CD4-positive, alpha-beta T cell treated with Interleukin-1 beta for 1 hour (primary cell): ENCODE measurements at places on chromosomes 4 and X.

- DNase-seq = no peak
Observed at GRCh38 chr4:106495476-106495875, 126.9 kb upstream of the GIMD1 start.

GRCh38 chrX:24264383-24264782, 49.5 kb downstream of the SUPT20HL2 start:
- no peak for DNase-seq

GRCh38 chrX:2137882-2138281, 362.9 kb downstream of the DHRSX start:
- no peak for DNase-seq

- DNase-seq = no peak
Observed at GRCh38 chr4:7638489-7638888, 203.8 kb upstream of the PSAPL1 start.

DNA sequence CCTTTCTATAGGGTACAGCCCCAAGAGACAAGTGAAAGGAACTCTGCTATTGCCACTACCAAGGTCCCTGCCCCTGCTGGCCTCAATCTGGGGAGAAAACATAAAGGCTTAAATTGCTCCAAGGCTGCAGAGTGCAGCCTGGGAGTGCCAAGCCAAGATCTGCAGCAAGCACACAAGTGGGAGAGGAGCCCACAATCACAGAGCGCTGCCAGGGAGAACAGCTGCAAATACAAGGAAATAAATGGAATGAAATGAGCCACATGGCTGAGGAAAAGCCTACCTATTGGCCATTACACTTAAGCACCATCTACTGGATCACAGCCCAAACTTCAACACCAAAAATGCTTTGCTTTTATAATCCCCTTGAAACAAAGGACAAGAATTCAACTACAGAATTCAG, 582.4 kb downstream of the FAM133A start:
- no peak for DNase-seq

GRCh38 chr4:128390475-128390996, 102.9 kb upstream of the PGRMC2 start:
- no peak for DNase-seq
